Stimulated activated CD8-positive, alpha-beta memory T cell treated with anti-CD3 and anti-CD28 coated beads, Interleukin-4, amount 100 ng/mL, for 4 hours (primary cell): ENCODE measurements at places on chromosomes 5 and 9.

DNA sequence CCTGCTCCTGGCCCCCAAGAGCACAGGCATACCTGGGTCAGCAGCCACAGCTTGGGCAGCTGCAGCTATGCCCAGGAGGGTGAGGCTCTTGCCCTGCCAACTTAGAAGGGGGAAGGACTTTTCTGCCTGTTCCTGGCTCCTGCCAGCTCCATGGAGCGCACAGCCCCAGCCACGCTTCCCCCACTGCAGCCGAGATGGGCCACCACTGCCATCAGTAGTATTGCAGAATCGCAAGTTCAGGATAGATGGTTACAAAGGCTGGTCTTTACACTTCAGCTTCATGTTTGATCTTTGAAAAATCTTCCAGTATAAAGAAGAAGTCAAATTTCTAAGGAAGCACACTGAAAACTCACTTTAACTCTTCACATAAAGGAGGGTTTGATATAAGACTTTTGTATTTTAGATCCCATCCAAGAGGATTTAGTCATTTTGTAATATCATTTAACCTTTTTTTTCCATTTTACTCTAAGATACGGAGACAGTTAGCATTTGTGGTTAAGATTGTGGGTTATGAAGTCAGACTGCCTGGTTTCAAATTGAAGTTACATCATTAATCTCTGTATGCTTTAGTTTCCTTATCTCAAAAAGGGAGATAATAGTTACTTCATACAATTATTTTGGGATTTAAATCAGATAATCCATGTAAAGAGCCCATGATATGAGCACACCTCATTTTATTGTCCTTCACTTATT lies 81.8 kb downstream of the NLN start:
- DNase-seq, result no peak

DNA sequence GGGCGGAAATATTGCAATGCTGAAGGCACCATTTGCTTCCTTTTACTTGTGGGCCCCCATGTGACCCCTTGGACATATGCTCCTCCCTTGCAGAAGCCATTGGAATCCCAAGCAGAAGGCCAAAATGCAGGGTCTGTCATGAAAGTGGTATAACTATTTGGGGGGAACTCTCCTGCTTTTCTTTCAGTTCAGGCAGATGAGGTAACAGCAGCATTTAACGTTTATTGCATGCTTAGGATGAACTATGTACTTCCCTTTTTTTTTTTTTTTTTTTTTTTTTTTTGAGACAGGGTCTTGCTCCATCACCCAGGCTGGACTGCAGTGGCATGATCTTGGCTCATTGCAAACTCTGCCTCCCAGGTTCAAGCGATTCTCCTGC lies 7.8 kb downstream of the FOXI1 start:
- no peak for DNase-seq

DNA sequence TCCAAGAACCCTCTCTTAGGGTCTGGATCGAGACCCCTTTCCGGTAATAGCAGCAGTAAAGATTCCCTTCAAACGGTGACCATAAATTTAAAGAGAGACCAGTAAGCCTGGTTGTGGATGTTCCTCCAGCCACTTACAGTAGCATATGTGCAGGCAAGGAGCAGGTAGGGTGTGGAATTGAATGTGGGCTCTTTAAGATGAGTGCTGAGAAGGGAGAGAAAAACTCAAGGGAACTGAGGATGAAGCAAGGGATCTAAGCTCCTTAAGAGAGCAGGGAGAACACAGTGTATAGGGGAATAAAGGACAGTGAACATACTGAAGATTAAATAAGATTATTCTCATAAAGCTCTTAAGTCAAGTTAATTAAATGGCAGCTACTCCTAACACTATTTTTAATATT lies 51.3 kb downstream of the DPYSL3 start:
- DNase-seq, result no peak

- DNase-seq, result no peak
These were observed 84.5 kb downstream of the BRINP1 start for GRCh38 chr9:119284587-119285337.

DNA sequence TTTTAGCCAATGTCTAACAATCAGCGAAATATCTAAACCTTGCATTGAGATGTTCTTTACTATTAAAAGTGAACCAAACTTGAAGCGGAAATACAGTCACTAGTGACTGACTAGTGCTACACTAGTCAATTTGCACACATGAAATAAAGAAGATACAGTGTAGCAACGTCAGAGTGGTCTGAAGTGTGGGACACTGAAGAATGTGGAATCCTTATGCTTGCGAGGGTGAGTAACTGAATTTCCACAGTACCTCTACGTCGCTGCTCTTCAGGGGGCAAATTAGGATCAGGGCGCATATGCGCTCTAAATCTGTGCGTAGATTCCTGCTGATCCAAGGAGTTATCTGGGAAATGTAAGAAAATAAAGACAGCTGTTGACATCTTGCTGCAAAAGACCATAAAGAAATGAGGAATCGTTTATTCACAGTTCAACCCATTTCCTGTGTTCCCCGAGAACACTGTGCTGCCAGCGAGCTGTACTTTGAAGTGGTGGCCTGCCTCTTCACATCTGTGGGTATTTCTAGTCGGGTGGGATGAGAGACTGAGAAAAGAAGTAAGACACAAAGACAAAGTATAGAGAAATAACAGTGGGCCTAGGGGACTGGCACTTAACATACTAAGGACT lies 39.8 kb upstream of the FLT4 start:
- DNase-seq, result no peak

GRCh38 chr9:99365233-99365980 lies 143.3 kb downstream of the SEC61B start:
- DNase-seq, result no peak

DNA sequence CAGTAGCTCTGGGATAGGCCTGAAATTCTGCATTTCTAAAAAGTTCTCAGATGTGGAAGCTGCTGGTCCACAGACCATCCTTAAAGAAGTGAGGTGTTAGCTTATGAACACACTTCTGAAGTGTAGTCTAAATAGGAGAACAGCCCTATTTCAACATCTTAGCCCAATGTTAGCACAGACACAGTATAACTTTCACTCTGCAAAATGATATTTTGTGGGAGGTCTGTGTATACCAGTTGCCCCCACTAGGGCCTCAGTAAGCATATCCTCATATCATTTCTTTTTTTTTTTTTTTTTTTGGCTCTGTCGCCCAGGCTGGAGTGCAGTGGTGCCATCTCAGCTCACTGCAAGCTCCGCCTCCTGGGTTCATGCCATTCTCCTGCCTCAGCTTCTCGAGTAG lies 7.5 kb upstream of the HABP4 start:
- no peak for DNase-seq

DNA sequence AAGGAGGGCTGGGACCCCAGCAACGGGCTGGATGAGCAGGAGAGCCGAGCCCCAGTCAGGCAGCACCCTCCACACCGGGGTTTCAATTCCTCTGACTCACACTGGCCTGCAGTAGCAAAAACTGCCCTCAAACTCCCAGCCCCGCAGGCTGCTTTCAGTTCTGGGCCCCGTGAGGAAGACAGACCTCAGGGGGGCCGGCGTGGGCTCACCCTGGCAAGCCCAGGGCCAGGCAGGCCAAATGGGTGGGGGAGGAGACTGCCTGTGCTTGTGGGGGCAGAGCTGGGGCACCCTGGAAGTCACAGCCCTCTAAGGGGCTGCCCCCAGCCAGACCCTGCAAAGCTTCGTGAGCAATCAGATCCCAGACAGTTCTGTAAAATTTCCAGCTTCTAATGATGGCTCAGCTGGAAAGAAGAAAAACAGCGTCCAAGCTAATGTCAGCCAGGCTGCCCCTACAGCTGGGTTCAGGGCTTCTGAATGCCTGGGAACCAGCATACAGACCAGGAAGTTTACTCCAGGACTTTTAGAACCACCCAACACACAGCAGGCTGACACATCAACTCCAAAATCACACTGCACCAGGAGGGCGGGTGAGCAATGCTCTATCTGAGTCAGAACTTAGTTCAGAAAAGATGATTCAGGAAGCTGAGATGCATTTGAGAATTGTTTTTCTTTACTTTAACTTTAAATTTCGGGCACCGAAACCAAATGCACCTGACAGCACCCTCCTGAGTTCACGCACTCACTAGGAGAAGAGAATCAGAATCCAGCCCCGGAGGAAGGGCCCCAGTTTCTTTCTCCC lies 34.7 kb downstream of the LPCAT1 start:
- DNase-seq, result no peak

GRCh38 chr5:176986280-176986679 lies 20.3 kb downstream of the UIMC1 start:
- DNase-seq, result no peak

GRCh38 chr5:38569180-38569579 lies 12.7 kb upstream of the LIFR start:
- no peak for DNase-seq

DNA sequence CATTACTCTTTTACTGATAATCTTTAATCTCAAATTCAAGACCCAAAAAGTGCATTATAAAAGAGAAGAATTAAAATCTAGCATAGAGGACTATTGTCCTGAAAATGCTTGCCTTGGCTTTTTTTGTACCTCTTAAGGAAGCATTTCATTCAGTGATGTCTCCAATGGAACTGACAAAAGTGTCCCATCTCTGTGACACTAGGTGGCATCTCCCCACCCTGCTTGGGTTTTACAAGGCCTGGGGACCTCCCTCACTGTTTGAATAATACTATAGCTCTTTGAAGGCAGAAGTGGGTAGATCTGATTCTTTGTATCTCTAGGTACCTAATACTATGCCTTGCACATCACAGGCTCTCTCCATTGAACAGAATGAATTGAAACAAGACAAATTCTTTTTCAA lies 180.6 kb downstream of the EPB41L4A start:
- DNase-seq, result no peak

DNA sequence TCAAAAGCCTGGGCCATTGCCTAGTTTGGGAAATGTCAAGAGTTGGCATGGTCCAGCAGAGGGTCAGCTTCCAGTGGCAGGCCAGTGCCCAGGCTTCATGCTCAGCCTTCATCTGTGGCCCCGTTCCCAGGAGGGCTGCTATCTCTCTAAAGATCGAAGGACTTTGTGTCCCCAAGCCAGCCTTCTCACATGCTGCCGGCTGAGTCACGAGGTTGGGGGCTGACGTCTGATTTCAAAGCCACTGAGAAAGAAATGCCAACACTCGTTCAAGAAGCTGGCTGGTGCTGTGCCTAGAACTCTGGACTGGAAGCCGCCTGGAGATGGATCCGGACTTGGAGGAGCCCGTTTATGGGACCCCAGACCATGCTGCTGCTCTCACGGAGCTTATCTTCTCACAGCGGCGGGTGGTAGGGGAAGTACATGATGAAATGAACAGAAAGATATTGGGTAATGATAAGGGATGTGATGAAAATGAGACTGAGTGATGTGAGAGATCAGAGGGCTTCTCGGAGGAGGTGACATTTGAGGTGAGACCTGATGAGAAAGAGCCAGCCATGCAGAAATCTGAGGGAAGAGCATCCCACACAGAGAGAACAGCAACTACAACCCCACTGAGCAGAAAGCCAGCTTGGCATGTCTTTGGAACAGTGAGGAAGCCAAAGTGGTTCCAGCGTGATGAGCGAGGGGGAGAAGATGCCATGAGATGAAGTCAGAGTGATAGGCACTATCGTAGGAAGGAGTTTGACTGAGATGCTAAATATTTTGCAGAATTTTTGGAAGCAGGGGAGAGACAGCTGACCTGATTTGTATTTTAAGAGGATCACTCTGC lies 54.9 kb upstream of the BOD1 start:
- no peak for DNase-seq

DNA sequence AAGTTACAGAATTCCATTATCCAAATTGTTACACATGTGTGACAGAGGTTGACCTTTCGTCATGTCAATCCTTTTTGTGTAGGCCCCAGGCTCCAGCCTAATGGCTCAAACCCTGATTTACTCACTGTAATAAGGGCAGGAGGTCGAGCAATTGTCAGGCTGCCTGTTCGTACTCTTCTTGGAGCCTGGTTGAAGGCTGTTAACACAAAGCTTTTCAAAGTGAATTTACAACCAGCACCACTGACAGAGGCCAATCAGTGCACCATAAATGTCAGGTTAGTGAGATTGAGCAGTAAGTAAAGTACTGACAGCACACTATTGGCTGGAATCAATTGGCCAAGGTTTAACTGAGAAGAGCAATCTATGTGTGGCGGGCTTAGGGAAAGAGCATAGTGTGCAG lies 16.8 kb downstream of the PRDM6 start:
- no peak for DNase-seq

DNA sequence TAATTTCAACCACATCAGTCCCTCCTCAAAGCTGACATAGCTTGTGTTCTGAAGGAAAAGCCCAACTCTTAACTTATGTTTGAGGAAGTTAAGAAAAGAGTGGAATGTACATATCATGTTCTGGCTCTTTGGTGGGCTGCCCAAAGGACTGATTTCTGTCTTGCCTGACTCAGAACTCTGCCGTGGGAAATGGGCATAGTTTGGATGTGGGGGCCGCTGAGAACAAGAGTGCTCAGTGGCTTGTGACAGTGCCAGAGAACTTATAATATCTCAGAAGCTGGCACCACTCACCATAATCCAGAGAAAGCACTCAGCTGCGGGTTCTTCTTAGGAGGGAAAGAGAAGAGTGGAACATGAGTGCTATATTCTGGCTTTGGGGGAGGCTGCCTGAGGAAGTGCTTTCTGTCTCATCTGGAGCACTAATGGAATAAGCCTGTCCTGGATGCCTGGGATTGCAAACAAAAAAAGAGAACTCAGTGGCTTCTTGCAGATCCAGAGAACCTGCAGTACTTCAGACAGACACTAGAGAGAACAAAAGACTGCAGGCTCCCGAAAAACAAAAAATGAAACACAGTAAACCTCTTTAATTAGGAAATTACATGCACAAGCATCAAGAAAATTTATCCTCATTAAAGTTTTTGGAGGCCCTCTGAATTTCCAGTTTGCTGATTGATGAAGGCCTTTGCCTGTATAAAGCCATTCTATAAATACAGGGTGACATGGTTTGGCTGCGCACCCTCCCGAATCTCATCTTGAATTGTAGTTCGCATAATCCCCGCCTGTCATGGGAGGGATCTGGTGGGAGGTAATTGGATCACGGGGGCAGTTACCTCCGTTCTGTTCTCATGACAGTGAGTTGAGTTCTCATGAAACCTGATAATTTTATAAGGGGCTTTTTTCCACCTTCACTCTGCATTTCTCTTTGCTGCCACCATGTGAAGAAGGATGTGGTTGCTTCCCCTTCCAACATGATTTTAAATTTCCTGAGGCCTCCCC lies 207.0 kb downstream of the DMAC1 start:
- no peak for DNase-seq

DNA sequence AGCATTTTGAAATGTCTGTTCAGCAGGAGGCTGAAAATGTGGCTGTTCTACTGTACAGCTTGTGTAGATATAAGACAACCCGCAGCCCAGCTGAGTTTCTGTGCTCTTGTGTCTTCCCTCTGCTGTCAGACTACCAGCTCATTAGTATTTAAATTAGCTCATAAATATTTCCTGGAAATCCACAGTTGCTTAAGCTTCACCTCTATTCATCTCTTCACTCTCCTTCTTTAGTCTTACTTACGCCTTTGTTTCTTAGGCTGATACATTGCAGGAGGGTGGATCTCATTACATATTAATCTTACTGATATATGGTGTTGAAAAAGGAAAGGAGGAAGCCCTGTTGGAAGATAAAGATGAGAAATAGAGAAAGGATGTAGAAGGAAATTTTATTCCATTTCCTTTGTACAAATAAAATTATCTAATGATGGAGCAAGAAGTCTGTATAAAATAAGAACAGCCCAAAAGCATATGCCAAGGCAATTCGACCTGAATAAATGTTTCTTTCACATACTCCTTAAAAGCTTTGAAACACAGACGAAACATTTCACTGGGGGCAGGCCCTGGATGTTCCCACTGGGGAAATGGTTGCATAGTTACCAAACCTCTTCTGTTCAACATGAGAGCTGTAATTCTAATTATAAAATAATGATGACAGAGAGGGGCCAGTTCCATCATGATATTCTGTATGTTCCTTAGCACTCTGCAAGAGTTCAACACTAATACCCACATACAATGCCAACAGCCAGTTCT lies 111.8 kb upstream of the APC start:
- no peak for DNase-seq

GRCh38 chr9:106697750-106698502 lies 165.0 kb upstream of the ZNF462 start:
- DNase-seq, result no peak
